ENCODE measurements at places on chromosomes 3 and 15.

DNA sequence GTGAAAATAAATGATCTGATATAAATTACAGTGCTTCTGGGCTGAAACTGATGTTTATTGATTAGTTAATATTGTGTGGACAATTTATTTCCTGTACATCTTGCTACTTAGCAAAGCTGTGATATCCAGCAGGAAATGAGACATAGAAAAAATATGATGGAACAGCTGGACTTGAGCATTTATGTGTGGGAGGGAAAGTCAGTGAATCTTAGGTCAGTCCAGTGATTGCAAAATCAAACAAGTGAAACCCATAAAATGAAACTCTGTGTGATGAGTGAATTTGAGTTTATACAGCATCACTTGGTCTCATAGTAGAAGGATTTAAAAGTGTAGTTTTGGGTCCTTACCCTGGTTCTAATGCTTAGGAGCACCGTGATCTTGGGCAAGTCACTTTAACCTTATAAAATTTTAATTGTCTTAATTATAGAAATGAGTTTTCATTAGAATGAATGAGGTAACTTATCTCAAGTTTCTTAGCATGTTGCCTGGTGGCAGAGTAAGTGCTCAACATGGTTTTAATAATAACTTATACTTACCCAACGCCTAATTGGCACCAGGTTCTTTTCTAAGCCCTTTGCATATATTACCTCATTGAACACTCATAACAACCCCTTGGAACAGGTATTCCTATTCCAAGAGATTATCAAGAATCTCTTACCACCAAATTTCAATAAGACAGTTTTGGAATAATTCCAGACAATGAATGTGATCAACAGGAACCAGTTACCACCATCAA lies 194.6 kb downstream of the ADAMTSL3 start:
- DNase-seq: no peak

- DNase-seq: no peak
Measured at GRCh38 chr3:94187697-94188096, 124.8 kb downstream of the NSUN3 start.

DNA sequence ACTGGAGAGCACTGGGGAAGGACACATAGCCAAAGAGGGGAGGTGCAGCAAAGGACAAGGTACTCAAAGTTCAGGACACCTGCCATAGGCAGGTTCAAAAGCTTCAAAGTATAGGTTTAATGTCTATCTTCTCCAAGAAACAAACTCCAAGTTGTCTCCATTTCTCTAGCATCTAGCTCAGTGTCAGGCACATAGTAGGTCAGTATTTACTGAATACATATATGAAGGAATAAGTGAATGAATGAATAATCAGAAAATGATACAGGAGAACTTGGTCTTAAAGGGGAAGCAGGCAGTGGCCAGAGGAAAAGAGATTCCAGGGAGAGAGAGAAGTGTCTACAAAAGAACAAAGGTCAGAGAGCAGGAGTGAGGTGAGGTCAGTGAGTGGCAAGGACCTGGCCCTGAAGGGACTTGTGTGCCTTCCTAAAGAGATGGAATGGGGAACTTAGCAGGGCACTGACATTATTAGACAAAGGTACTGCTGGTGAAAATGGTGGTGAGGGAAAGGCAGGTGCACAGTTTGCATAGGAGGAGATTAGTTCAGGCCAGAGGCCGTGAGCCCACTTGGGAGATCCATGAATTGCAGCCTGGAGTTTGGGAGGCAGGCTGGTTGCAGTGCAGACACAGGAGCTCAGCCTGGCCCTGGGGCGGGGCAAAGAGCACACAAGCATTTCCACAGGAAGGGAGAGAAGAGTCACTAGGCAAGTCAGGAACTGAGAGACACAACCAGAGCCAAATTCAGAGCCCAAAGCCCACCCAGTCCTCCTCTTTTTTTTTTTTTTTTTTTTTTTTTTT lies 21.4 kb downstream of the TBC1D2B start:
- DNase-seq: no peak

DNA sequence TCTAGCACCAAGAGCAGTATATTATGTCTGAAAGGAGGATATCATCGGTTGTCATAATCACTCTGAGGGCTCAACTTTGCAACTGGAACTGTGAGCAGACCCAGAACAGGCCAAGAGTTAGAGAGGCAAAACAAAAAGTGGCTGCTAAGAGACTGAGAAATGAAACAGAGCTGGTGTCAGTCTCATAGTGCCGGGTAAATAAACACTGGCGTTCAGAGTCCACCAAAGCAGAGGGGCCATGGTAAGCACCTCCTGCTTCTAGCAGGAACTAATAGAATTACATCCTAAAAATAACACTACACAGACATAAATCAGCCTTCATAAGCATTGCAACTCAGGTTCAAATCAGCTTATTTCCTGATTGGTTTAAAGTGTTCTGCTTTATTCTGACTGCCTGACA lies 10.3 kb upstream of the IL12A start:
- no peak for DNase-seq

GRCh38 chr15:96838081-96838480 lies 507.6 kb downstream of the NR2F2 start:
- DNase-seq: no peak

DNA sequence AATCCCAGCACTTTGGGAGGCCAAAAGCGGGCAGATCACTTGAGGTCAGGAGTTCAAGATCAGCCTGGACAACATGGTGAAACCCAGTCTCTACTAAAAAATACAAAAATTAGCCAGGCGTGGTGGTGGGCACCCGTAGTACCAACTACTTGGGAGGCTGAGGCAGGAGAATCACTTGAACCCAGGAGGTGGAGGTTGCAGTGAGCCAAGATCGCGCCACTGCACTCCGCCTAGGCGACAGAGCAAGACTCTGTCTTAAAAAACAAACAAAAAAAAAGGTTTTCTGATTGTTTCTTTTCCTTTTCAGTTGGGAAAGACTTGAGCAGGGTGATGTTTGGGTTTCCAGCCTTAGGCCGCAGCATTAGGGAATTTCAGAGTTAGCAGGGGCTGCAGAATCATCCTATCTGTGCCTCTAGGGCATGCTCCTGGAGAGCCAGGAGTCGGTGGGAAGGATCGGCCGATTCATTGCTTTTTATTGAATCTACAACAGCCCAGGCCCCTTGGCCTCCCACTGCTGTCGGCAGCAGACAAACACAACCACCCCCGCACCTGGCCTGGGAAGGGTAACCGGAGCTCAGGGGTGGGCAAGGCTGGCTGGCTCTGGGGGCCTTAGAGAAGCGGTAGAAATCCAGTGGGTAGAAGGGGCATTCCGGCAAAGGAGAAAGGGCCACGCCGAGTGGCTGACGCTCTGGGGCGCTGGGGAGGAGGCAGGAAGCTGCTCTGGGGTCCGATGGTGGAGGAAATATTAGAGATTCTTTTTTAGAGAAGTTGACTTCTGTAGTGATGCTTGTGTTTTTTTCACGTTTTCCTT lies 6.3 kb downstream of the CHAC1 start:
- no peak for DNase-seq

DNA sequence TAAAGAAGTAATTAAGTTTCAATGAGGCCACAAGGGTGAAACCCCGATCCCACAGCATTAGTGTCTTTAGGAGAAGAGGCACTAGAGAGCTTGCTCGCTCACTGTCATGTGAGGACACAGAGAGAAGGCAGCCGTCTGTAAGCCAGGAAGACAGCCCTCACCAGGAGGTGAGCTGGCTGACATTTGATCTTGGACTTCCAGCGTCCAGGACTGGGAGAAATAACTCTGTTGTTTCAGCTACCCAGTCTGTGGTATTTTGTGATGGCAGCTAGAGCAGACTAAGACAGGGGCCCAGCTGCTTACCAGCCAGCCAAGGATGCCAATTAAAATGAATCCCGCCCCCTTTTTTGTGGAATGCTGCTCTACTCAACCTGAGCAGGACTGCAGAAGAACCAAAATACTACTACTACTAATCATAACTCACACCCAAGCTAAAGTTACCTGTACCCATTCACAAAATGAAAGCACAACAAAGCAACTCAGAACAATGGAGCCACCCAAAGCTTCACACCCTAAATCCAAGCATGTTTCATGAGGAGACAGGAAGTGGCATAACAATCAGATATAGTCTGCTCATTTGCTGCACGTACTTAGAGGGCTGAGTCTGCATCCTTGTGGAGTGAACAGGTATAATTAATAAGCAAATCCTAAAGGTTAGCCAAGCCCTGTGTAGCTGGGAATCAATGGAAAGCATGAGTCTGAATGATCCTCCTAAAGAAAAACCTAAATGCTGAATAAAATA lies 35.6 kb upstream of the RHCG start:
- DNase-seq: no peak

Data from CD4-positive, alpha-beta T cell treated with Interleukin-2 at 100 ng/mL for 4 hours (primary cell).